Activated T-helper 1 cell treated with anti-CD3 and anti-CD28 coated beads, Interleukin-2, amount 50 U/mL, for 16 hours (primary cell): ENCODE measurements at places on chromosomes 6 and 20.

DNA sequence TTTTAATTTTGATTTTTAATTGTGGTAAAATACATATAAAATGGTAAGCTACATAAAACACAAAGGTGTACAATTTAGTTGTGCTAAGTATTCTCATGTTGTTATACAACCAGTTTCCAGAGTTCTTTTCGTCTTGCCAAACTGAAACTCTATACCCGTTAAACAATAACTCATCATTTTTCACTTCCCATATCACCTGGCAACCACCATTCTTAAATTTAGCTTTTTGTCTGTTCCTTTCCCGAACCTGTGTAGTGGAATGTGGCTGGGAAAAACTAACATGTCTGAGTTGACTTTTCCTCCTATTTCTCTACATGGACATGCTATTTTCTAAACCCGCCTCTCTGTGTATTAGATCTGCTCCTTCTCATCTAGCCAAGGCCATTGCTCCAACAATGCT is 27.6 kb downstream of the RPRD1B start:
- no peak for DNase-seq

GRCh38 chr6:33725891-33726673 is 14.6 kb upstream of the UQCC2 start:
- DNase-seq, result no peak

GRCh38 chr6:6546318-6547109 is 42.0 kb upstream of the LY86 start:
- DNase-seq, result no peak

DNA sequence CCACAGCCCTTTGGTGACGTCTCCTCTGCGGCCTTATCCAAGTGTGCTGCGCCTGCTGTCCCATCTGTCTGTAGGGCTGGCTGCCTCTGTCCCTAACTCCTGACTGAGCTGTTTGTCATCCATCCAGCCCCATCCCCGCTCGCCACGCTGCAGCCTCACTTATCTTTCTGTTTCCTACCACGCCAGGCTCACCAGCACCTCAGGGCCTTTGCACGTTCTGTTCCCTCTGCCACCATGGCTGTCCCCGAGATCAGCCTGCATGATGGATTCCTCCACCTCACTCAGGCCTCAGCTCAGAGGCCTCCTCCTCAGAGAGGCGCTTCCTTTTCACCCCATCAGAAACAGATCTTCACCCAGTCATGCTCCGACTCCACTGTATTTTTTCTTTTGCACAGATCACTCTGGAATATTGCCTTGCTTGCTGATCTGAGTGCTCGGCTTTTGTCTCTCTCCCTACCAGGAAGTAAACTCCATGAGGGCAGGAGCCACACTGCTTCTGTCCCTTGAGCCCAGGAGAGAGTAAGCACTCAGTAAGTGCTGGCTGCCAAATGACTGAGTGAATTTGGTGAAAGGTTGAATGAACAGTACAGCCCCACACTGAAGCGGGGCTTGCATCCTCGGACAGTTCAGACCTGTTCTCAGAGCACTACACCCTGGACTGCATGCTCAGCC is 34.5 kb downstream of the BPIFB1 start:
- no peak for DNase-seq

DNA sequence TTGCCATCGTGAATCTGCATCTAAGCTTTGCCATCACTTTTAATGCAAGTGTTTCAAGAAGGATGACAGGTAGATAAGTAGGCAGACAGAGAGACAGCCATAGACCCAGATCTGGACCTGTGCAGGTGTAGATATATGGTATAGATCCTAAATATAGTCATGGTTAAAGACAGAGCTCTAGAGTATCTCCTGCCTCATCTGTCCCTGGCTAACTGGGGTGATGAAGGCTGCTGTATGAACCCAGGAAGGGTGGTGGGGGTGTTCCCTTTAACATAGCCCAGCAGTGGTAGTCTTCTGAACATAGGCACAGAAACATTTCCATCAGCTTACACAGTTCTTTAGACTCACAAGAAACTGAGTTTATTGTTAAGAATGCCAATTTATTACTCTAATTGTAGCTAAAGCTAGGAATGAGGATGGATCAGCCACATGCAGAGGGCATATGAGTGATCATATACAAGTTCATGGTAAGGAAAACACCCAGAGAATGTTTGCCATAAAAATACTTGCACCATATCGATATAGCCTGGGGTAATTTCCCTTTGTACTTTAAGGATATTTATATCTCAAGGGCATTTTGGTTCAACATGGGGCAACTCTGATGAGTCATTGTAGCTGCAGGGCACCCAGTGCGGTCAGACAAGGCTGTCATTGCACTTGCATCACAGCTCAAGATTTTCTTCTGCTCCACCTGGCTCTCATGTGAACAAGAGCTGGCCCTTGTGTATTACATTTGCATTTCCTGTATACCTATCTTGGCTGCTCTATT is 587.2 kb downstream of the EPM2A start:
- no peak for DNase-seq

DNA sequence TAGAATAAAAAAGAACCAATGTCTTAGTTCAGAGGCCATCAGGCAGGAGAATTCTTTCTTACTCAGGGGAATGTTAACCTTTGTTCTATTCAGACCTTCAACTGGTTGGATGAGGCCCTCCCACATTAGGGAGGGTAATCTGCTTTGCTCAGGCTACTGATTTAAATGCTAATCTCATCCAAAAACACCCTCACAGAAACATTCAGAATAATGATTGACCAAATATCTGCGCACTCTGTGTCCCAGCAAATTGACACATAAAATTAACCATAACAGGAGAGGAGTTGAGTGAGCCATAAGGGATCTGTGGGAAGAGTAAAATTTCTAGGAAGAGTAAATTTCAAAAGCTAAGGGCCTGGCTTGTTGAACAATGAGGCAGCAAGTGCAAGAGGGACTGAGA is 234.0 kb upstream of the PLCB4 start:
- DNase-seq, result no peak

DNA sequence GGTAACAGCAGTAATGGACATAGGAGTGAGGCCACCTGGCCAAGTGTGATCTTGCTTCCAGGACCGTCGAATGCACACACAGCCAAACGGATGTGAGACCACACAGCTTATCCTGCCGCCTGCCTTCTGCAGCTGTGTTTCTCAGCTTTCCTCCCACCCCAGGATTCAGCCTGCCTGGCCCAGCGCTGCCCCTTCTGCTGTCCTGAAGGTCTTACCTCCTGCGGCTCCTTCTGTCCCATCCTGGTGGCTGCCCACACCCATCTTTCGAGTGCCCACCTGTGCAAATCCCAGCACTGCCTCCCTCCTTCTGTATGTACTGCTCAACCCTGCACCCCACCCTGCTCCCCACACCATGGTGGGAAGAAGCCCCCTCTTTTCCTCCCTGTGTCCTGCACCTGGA is 49.4 kb upstream of the DACT2 start:
- DNase-seq, result no peak

GRCh38 chr6:11025921-11026635 is 18.0 kb downstream of the ELOVL2 start:
- no peak for DNase-seq

GRCh38 chr6:123551939-123552707 is 84.6 kb downstream of the TRDN start:
- DNase-seq, result no peak

DNA sequence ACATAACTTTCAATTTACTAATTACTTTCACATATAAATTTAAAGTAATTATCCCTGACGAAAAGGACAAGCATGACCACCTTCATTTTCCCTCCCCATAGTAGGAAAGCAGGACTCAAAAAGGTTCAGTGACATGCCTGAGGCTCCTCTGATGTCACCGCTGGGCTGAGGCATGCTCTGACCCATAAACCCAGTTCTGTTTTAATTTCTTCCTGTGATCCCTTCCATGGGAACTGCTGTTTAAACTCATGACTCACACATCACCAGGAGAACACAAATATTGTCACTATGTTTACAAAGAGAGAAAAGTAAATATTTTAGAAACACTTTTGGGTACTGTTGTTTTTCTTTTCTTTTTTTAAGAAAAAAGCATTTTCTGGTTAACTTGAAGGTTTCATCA is 38.0 kb upstream of the NR2E1 start:
- DNase-seq, result no peak

DNA sequence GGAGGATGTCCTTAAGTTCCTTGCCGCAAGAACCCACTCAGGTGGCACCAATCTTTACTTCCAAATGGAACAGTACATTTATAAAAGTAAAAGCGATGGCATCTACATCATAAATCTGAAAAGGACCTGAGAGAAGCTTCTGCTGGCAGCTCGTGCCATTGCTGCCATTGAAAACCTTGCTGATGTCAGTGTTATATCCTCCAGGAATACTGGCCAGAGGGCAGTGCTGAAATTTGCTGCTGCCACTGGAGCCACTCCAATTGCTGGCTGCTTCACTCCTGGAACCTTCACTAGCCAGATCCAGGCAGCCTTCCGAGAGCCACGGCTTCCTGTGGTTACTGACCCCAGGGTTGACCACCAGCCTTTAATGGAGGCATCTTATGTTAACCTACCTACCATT is 191.7 kb downstream of the TRIM27 start:
- DNase-seq, result no peak

DNA sequence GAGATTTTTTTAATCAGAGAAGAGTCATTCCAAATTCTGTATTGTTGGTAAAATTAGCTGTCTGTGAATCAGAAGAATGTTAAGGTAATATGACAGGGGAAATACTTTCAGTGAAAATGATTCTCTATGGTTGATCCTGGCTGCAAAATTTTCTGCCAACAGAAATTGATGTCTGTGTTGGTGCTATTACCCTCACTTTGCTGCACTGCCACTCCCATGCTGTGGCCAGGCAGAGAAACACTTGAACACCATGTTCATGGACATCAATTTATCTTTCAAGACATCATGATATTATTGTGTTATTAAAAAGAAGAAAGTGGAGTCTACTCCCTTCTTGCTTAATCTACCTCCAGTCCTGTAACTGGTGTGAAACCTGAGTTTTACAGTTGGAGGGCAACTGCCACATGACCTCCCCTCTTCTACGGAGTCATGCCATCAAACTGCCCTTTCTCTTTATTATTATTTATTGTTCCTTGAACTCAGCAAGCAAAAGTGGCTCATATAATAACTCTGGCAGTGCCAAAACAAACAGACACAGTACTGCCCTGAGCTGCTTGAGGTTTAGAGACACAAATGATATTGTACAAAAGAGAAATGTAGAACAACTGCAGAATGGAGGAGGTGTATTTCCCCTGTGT is 288.0 kb upstream of the JAG1 start:
- DNase-seq, result no peak

- no peak for DNase-seq
Measured at GRCh38 chr20:9550871-9551270, 36.5 kb downstream of the LAMP5 start.

DNA sequence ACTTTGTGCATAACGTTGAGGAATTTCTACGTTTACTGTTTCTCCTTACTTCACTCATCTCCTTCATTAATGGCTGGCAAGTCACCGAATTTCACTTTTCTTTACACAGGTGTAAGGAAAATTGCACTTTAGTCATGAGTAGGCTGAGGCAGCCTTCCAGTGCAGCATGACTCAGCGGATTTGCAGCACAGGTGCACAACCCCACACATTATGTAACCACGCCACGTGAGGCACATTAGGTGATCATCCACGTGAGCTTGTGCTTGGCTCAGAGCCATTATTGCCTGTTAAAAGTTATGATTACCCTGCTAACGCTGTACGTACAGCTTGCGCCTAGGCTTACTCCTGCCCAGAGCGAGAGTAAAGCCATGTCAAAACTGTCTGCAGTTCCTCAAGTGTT is 158.8 kb downstream of the NKAIN2 start:
- DNase-seq, result no peak

DNA sequence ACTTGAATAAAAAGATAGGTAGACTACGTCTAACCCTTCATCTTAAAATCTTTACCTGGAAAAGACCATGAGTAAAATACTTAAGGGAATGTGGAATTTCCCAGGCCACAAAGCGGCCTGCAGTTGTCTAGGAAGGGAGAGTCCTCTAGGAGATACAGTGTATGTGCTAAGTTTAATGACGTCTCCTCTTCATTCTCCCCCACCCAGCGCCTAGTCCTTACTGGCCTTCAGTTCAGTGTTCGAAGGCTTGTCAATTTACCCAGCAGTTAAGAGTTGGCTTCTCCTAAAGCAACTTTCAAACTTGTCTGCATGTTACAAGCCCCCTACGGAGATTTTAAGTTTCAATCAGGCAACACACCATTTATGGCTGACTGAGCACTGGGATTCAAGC is 35.2 kb downstream of the HFE start:
- no peak for DNase-seq

DNA sequence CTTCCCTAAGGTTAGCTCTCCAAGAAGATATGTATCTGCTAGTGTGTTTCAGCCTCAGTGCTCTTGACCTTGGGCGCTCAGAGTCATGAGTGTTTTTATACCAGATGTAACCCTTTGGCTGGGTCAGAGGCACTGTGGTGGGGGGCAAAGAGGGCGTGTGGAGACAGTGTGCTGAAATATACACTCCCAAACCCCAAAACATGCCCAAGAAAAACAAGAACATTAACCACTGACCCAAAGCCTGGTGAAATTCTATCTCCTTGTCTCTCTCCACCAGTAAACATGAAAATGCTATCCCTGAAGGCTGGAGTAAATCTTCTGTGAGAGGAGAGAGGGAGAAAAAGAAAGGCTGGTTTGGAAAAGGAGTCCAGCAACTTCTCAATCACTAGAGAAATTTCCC is 47.9 kb downstream of the ISM1 start:
- no peak for DNase-seq

DNA sequence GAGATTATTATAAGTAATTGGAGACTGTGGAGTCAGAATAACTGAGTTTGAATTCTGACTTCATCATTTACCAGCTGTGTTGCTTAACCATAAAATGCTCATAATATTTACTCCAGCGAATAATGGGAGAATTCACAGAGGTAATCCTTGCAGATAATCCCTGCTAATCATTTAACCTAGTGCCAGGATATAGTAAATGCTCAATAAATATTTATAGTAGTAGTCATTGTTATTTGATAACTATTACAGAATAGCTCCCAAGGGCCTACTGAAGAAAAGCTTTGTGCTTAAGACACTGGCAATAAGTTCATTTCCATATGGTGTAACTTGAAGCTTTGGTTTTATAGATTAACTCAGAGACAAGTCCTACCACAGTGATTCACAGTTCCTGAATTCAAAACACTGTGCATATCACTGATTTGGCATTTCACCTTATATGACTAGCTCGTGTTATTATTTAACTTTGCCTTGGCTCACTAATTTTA is 208.8 kb upstream of the PLCB4 start:
- no peak for DNase-seq

- no peak for DNase-seq
Measured at GRCh38 chr20:44917399-44917798, 7.5 kb downstream of the PABPC1L start.

- DNase-seq, result no peak
Measured at GRCh38 chr6:129889580-129889979, 28.5 kb upstream of the TMEM244 start.

- no peak for DNase-seq
Measured at GRCh38 chr6:105452924-105453756, 50.3 kb upstream of the PREP start.
